ENCODE measurements at places on chromosomes 1 and 21.

DNA sequence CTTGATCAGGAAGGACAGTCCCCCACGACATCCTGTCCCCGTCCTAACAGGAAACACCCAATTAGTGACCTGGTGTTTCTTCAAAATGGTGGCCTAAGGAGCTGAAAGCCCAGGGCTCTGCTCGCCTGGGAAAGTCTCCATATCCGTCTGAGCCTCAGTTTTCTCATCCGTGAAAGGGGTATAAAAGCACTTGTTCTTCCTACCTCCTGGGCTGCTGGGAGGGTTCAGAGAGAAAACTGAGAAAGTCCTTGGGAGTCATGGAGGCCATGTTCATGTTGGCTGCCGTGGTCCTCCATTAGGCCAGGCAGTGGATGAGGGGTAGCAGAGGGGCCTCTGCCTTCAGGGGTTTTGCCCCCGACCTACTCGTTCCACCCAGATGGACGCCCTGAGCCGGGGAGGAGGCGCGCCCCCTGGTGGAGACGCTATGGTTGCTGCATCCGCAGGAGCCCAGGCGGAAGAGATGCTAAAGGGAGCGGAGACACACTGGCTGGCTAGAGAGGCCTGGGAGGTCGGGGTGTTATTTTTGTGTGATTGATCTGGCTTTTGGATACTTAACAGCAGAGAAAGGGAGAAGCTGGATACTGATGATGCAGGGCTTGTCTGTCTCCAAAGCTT lies 113.5 kb downstream of the PRDM2 start:
- no peak for DNase-seq

DNA sequence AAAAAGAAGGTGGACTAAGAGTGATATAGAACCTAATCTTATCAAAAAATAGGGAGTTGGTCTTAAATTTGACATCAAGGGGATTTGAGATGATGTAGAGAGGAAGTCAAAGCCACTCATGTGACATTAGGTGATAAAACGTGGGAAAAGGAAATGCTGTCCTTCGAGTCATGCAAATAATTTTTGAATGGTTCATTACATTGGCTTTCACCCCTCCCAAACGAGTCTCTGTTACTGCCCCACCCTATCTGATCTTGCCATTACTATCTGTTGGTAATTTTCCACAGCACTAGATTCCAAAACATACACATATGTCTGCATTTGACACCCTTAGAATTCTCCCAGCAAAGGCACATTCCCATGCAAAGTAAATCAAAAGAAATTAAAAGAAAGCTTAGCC lies 531.1 kb upstream of the ADAMTS5 start:
- DNase-seq = no peak

DNA sequence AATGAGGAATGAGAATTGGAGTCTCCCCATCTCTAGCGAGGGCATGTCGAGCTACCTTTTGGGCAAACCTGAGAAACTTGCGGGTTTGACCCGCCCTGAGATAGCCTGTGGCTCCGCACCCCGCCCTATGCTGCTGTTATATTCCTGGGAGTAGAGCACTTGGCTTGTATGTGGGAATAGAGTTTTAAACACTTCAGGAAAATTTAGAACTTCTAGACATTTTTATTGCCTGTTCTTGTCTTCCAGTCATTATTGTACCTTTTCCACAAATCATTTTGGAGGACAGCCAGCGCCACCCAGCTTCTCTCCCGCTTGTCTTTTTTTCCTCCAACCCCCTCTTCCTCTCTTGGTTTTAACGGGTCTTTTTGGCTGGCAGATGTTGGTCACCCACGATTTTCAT lies 738 bp downstream of the GNPAT start:
- no peak for DNase-seq

- DNase-seq = no peak
These were observed 40.9 kb upstream of the RALGPS2 start for GRCh38 chr1:178684111-178684510.

GRCh38 chr1:172163498-172164215 lies 256.8 kb upstream of the C1orf105 start:
- no peak for DNase-seq

DNA sequence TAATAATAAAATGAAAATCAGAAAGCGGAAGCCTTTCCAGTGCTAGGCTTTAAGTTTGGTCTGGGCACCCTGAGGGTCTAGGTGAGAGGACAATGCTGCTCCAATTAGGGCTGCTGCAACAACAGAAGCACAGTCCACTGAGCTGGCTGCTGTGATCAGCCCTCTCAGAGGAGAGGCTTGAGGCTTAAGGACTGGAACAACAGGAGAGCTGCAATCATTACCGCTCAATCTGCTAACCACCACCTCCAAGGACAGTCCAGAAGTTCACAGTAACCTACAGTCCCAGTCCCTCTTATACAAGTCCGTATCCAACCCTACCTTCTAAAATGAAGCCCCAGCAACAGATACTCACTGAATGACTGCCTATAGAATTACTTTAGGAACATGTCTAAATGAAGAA lies 62.1 kb downstream of the USP24 start:
- DNase-seq = no peak

DNA sequence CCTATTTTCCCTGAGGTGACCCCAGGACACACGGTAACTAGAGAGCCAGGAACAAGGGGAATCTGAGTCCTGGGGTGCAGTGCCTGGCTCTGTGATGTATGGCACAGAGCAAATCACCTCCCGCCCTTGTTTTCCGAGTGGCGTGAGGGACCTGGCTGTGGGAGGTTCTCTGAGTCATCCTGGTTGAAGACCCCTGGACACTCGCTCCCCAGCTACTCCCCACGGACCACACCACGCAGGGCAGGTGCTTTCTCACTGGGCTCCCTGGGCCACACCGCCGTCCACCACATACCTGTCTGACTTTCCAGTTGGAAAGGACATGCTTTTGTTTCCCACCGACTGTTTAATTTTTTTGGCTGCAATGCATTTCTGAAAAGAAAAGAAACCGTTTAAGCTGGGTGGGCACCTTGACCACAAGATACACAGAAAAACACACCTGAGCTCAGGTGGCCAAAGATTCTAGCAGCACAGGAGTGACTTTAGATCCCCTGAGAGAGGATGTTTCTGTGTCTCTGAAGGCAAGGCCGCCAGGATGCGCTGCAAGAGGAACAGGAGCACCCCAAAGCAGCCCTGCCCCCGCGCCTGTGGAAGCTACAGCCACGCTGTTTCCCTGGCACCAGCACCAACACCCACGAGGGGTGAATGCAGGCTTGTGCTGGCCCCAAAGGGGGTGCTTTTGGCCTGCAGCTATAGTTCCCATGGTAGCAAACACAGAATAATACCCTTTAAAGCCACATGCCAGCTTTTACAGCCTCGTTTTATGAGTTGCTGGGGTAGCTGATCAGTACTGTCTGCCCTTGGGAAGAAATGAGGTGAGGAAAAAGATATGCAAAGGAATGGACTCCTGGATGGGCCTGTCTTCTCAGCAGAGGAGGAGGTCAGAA lies 8.1 kb upstream of the SRM start:
- no peak for DNase-seq

DNA sequence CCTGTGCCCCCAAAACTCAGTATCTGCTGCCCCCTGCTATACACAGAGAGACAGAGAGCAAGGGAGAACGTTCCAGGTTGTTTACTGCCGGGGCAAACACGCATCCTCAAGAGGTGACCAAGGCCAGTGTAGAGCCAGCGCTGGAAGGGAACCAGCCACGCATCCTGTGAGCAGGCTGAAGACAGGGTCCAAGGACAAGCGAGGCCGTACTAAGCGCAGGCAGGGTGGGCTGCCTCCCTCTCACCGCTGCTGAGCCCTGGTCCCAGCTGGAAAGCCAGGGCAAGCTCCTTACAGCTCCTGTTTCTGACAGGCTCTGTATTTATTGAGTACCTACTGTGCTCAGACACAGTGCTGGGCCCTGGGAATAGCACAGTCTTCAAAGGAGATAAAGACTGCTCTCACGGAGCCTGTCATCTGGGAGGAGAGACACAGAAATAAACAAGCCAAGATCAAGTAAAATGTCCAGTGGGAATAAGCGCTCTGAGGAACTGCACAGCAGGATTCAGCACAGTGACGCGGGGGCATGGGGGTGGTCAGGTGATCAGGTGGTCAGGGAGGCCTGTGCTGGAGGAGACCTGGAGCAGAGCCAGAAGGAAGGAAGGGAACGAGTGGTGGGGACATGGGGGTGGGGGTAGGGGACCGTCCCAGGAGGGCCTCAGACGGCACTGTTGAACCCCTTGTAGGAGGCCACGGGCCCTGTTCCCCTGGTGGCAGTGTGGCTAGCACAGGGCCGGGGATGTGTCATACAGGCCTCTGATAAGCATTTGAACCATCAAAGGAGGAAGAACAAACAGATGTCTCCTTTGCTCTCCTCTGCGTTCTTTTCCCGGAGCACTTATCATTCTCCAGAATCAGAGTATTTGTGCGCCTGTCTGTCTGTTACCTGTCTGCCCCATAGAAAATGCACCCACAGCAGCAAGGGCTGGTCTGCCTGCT lies 37.8 kb upstream of the EFHD2 start:
- DNase-seq = no peak

- no peak for DNase-seq
These were observed 50.3 kb downstream of the PCSK9 start for GRCh38 chr1:55089683-55090082.

- no peak for DNase-seq
These were observed 447.3 kb downstream of the PLA2G4A start for GRCh38 chr1:187275985-187276575.

- peak; percentile 53 for DNase-seq
These were observed 65.0 kb upstream of the PRDX6 start for GRCh38 chr1:173411835-173412742.

DNA sequence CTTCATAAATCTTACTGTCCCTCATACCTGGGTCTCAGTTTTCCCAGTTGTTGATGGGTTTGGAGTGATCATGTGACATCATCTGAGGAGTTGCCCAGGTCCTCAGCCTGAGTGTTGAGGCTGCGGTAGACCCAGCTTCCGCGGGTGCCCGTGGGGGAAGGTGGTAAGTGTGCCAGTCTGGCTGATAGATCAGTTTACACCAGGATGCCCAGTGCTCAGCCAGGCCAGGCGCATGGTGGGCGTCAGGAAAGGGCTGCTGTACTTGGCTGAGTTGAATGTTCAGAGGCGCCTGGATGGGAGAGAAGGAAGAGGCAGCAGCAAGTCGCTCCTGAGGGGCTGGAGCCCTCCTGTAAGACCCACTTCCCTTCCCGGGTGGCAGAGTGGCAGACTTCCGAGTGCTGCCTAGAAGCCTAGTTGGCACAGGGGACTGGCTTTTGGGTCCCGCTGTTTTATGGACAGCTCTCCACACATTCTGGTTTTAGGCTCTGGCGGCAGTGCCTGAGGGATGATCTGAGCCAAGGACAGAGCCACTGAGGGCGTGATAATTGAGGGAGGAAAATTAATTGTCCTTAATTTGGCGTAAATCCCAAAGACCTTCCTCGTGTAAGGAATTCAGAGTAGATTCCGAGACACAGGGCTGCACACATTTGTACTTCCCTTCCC lies 35.8 kb downstream of the PTPRF start:
- DNase-seq = no peak

DNA sequence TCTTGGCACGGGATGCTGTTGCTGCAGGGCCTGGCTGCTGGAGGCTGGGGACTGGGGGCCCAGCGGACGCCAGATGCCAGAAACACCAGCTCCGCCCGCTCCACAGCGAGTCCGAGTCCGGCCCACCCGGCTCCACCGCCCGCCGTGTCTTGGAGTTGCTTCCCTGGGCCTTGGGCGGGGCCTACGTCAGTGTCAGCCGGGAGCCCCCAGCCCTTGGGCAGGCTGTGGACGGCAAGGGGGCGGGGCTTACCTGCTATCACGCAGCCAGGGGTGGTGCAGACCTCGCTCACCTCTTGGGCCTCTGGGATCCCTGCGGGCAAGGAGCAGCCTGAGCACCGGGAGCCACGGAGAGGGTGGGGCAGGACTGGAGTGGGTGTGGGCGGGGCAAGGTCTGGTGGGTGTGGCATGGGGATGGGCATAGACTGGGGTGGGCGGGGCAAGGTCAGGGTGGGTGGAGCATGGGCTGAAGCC lies 21.8 kb downstream of the MMEL1 start:
- DNase-seq = no peak

DNA sequence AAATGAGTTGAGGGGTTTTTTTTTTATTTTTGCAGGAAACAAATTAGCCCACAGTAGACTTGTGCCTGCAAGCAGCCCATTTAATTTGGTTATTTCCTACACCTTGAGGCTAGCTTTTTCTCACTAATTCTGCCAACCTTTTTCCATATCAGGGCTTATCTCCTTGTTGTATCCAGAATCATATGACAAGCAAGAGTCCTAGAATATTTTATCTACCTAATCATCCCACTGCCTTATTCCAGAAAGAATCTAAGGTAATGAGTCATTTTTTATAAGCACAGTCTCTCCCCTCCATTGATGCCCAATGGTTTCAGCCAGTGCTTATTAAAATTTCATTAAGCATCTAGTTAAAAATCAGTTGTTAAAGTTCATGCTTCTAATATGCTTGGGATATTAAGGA lies 324.1 kb downstream of the BARHL2 start:
- no peak for DNase-seq

- no peak for DNase-seq
These were observed 17.8 kb upstream of the PPP2R5A start for GRCh38 chr1:212267460-212267859.

- no peak for DNase-seq
These were observed 2.1 kb downstream of the KLHL21 start for GRCh38 chr1:6600410-6601048.

- DNase-seq = peak; percentile 57
These were observed 7.2 kb upstream of the FBXO28 start for GRCh38 chr1:224106568-224107281.

DNA sequence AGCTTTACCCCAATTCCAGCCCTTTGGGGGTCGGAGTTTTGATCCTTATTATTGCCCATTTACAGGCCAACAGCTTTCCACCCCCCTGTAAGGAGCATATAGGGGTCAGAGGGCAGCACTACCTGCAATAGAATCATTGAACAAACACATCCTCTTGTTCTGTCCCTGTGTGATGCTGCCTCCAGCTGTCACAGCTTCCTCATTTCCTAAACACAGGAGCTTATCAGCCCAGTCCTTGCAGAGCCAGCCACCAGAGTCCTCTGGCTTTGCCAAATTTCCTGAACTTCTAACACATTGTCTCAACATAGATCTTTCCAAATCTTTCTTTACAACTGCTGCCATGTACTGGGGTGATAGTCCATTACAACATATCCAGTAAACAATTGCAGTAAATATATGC lies 32.8 kb upstream of the PTBP2 start:
- DNase-seq = no peak

DNA sequence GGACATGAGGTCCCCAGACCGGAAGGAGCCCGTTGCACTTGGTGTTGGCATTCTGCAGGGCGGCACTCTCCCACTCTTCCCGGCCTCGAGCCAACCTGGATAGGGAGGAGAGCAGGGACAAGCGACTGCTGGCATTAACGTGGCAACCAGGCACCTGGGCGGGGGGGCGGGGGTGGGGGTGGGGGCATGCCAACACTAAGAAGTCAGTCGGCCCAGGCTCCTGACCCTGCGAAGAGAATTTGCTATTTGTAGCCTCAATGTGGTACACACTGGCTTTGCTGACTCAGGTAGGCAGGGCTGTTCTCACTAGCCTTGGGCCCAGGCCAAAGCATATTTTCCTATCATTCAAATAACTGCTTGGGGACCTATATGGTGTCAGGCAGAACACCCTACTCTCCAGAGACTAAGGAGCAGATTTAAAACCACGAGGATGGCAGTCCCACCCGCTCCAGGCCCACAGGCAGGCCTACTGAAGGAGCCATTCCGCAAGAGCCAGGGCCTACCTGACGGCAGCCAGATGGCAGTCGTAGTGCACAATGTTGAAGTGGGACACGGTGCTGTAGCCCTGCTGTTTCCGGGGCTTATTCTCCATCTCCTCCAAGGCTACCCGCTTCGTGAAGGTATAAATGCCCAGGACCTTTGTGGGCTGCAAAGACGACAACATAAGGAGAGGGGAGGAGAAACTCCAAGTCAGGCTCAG lies 123.7 kb downstream of the UBR4 start:
- DNase-seq = no peak

GRCh38 chr1:15937706-15938168 lies 38.2 kb downstream of the ZBTB17 start:
- DNase-seq = no peak

- DNase-seq = no peak
These were observed 569 bp downstream of the ATF3 start for GRCh38 chr1:212608959-212609700.
